ENCODE measurements at places on chromosomes 13 and 19.

DNA sequence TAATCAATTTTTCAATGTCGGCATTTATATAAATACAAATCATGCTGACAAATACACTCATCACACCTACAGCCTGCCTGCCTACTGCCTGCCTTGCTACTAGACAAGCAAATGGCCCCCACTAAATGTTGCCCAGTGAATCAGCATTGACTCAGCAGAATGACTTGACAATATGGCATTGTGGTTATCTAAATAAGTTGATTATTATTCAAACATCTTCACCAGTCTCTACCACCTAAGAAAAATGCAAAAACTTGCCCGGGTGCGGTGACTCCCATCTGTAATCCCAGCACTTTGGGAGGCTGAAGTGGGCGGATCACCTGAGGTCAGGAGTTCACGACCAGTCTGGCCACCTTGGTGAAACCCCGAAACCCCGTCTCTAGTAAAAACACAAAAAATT, 296.1 kb downstream of the PCDH9 start:
- DNase-seq, result no peak

- DNase-seq, result no peak
Observed at GRCh38 chr19:48795685-48796070, 15.2 kb downstream of the BCAT2 start.

DNA sequence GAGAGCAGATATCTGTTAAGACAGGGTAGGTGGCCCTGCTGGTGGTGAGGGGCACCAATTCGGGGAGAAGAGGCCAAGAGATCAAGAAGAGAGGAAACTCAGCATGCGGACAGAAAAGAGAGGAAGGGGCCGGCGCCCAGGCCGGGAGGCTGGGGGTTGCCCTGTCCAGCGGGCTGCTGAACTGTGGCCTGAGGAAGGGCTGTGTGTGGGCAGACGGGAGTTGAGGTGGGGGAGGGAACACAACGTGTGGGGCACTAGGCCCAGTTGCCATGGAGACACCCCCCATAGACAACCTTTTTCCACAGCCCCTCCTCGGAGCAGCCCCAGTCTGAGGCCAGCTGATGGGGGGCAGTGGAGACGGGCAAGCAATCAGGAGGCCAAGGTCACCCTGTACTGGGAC, 2.5 kb upstream of the CACNG8 start:
- DNase-seq, result no peak

DNA sequence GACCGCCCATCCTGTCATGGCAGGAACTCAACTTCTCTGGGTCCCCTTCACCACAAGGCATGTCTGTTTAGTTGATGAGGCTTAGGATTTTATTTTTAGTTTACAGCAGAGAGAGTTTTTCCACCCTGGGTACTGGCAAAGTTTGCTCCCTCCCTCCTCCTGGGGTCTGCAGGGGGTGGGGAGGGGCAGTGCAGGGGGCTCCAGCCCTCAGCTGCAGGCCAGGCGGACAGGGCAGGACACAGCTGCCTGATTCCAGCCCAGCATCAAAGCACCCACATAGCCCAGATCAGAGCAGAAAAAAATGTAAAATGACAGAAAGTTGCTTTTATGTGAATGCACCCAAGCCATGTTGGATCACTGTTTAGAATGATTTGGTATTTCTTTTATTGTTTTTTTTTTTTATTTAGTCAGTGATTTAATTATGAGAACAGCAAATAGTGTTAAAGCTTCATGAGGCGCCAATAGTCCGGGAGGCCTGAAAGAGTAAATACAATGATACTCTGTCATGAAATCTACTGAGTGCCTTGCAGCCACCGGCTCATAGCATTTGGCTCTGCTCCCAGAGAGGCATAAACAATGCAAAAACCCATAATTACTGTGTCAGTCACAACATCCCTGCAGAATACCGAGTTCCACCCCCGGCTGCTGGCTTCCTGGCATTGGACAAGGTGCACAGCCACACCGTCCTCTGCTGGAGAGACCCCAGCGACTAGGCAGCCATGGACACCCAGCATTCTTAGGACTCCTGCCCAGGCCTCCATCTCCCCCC, 923.5 kb downstream of the UQCRFS1 start:
- DNase-seq, result no peak

- no peak for DNase-seq
Observed at GRCh38 chr19:30063650-30064347, 121.8 kb downstream of the URI1 start.

DNA sequence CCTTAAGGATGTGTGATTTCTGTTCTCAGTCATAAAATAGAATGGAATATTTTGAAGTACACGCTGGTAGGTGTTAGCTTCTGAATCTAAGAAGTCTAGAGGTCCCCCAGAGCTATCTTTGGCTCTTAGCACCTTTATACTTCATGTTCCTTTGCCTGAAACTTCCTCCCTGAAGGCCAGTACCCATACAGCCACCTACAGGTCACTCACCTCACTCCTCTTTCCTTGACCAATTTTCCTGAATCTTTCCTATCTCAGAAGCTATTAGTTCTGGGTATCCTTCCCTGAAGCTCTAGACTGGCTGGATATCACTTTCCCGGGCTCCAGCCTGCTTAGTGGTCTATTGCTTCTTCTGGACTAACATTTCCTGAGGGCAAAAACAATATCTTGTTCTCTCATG, 93.4 kb upstream of the EDNRB start:
- no peak for DNase-seq

All from activated CD8-positive, alpha-beta memory T cell treated with anti-CD3 and anti-CD28 coated beads for 1 hour (primary cell).